ENCODE measurements at places on chromosomes 3 and 15. TPM values are rescaled to one million over a fixed set of nuclear protein-coding genes. Genes with fewer than 3 reads are reported as not detected.

Gene PRICKLE2
- total RNA-seq = not detected

Gene C2CD4B
- not detected for total RNA-seq

Gene NAA80
- total RNA-seq = 28.9 TPM

Gene ARNT2
- total RNA-seq = not detected

Gene GREM1
- total RNA-seq = not detected

Gene LYZL4
- not detected for total RNA-seq

Gene HDAC11
- total RNA-seq = 1.6 TPM

DNA sequence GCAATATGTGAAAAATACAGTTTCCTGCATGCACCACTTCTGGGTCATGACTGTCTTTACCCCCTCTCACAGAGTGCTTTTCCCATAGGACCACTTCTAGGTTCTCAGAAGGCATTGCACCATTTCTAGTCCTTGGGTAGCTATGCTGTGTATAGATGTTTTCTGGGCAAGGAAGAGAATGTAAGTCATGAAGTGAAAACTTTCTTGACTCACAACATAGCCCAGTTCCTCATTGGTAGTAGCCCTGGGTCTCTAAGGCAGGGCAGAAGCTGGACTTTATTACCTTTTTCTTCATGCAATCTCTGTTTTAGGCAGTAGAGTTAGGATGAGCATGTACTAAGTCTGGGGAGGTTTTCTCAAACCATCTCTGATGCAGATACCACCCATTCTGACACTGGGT lies 203.1 kb downstream of the EPHB1 start:
- H3K36me3 ChIP-seq = no peaks in the 10 kb centered on the region
- peaks cover 9% of the 10 kb centered on the region for H3K27me3 ChIP-seq
- H3K4me1 ChIP-seq = no peaks in the 10 kb centered on the region
- H3K27ac ChIP-seq = no peak overlapping the region
- DNase-seq = no peak

GRCh38 chr3:187955587-187955952 lies 198.4 kb upstream of the LPP start:
- no peaks in the 10 kb centered on the region for H3K27me3 ChIP-seq
- H3K4me1 ChIP-seq = peaks cover 49% of the 10 kb centered on the region
- DNase-seq = no peak
- H3K27ac ChIP-seq = no peak overlapping the region
- peaks cover 4% of the 10 kb centered on the region for H3K36me3 ChIP-seq
- no peak overlapping the region for H3K4me3 ChIP-seq

GRCh38 chr3:52243791-52244628 lies 1.5 kb upstream of the PPM1M start:
- H3K27me3 ChIP-seq = no peaks in the 10 kb centered on the region
- peak overlapping the region; percentile 77 for H3K4me3 ChIP-seq
- H3K4me1 ChIP-seq = peaks cover 79% of the 10 kb centered on the region
- DNase-seq = no peak

- H3K27ac ChIP-seq = peak overlapping the region; percentile 95
- DNase-seq = no peak
- H3K4me3 ChIP-seq = no peak overlapping the region
- peaks cover 2% of the 10 kb centered on the region for H3K27me3 ChIP-seq
- peaks cover 26% of the 10 kb centered on the region for H3K36me3 ChIP-seq
These were observed 306.5 kb upstream of the CBLB start for GRCh38 chr3:106175276-106175675.

GRCh38 chr15:47727676-47728075 lies 10.4 kb downstream of the SEMA6D start:
- no peak overlapping the region for H3K4me3 ChIP-seq
- H3K36me3 ChIP-seq = no peaks in the 10 kb centered on the region
- H3K27me3 ChIP-seq = no peaks in the 10 kb centered on the region
- no peaks in the 10 kb centered on the region for H3K4me1 ChIP-seq

DNA sequence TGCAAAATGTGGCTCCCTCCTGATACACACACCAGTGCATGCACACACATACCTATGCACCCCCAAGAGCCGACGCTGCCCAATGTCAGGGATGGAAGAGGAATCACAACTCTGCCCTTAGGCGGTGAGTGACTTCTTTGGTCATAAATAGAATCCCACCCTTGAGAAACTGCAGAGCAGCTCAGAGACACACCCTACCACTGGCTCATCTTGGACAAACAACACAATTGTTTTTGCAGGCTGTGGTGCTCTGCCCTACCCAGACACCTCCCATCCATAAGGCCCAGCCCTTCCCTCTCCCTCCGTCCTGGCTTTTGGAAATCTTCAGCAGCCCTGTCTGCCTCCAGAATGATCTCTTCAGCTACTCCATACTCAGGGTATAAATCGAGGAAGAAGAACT lies 73.8 kb upstream of the HRH1 start:
- no peak overlapping the region for H3K27ac ChIP-seq
- no peaks in the 10 kb centered on the region for H3K36me3 ChIP-seq
- no peaks in the 10 kb centered on the region for H3K4me1 ChIP-seq
- no peak for DNase-seq
- no peak overlapping the region for H3K4me3 ChIP-seq
- peaks cover 16% of the 10 kb centered on the region for H3K27me3 ChIP-seq

GRCh38 chr3:12187448-12188327 lies 29.0 kb upstream of the TIMP4 start:
- DNase-seq = peak; percentile 50
- H3K27me3 ChIP-seq = no peaks in the 10 kb centered on the region
- peak overlapping the region; percentile 61 for H3K27ac ChIP-seq
- peaks cover 15% of the 10 kb centered on the region for H3K4me1 ChIP-seq
- H3K4me3 ChIP-seq = no peak overlapping the region
- H3K36me3 ChIP-seq = no peaks in the 10 kb centered on the region

DNA sequence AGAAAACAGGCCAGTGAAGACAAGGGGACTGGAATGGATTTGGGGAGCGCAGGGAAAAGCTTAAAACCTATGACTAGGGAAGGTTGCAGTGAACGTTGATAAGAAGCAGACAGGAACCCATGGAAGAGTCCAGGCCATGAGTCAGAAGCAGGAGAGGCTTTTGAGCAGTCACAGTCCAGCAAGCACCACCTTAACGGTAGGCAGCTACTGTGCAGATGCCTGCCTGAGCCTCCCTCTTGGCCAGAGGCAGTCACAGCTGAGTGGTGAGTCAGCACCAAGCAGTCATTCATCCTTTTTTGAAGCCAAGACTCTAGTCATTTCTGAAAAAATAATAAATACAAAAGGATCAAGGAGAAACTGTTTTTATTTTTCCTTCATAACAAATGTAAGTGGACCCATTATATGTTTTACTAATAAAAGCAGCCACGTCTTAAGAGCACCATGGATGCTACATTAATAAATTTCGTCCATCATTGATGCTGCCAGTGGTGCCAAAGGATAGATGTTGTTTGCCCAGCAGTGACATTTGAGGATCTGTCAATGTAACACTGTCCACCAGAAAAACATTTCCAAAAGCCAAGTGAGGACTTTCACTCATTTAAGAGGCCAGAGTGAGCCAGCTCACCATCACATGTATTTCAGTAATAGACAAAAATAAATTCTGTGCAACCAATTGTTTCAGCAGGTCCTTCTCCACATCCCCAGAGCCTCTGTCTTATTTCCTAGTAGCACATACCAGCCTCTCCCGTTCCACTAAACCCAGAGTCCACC lies 42.1 kb upstream of the ACTC1 start:
- no peak overlapping the region for H3K4me3 ChIP-seq
- DNase-seq = no peak
- H3K27me3 ChIP-seq = peaks cover 12% of the 10 kb centered on the region
- H3K4me1 ChIP-seq = no peaks in the 10 kb centered on the region
- no peak overlapping the region for H3K27ac ChIP-seq

All from activated CD4-positive, alpha-beta T cell treated with anti-CD3 and anti-CD28 coated beads, Interleukin-2, amount 10 ng/mL, durations not matched to agents 7 days and 5 days (primary cell).